CD8-positive, alpha-beta T cell (primary cell): ENCODE measurements at places on chromosomes 4 and X.
A peak's percentile ranks its signal among the peaks of the same experiment; 100 is the strongest.

- peak; percentile 64 for DNase-seq
Measured at GRCh38 chr4:87073199-87074120, 138.6 kb downstream of the AFF1 start.

- DNase-seq: no peak
Measured at GRCh38 chrX:40314070-40314469, 216.3 kb upstream of the BCOR start.

GRCh38 chr4:21775703-21776102 lies 172.9 kb downstream of the KCNIP4 start:
- DNase-seq: no peak

GRCh38 chrX:148504506-148504905 lies 4.1 kb downstream of the AFF2 start:
- no peak for DNase-seq

DNA sequence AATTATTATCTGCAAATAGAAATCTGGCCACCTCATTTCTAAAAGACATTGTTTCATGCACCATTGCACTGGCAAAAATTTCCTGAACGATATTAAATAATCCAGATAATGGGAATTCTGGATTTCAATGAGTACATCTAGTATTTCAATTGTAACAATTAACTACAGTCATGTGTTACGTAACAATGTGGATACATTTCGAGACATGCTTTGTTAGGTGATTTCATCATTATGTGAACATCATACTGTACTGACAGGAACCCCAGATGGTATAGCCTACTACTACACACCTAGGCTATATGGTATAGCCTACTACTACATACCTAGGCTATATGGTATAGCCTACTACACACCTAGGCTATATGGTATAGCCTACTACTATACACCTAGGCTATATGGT lies 14.8 kb downstream of the LAMTOR3 start:
- DNase-seq: no peak

- DNase-seq: no peak
Measured at GRCh38 chr4:57102050-57102624, 8.0 kb downstream of the IGFBP7 start.

DNA sequence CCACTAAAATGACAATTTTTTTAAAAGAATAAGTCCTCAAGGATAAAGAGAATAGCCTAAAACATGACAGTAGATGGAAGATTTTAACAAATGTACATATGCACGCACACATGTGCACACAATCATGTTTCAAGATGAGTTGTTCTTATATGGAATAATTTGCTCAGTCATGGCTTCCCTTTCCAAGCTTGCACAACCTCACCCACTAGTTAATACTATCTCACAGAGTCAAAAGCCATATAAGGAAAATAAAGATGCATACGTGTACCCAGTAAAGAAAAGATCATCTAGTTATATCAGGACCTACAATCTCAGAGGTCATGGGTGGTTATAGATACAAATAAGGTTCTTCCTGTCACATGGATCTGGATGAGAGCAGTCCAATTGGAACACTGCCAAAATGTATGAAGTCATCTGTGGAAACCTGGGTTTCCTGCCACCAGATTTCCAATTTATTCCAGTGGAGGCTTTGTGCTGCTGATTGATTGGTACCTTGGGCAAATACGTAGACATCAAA lies 56.1 kb downstream of the FAM13A start:
- no peak for DNase-seq

DNA sequence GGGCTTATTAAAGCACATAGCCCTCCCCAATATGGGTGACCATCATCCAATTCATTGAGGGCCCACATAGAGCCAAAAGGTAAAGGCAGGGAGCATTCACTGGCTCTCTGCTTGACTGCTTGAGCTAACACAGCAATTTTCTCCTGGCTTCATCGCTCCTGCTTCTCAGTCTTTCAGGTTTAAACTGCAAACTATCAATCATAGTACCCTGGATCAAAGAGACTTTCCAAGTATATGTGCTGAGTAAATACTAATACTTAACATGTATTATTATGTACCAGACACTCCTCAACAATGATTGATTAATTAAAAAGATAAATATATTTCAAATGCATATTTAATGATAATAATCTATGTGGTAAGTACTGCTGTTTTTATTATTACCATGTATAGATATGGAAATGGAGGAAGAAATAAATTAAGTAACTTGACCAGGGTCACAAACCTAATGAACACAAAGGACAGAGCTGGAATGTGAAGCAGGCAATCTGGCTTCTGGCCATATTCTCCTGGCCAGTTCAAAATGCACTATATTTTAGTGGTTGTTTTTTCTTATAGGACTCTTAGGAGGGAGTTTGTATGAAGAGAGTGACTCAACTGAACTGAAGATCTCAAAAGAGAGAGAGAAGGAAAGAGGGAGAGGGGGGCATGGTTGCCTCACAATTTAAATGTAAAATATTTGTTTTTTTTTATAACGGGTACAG lies 1197.3 kb downstream of the TECRL start:
- DNase-seq: no peak

GRCh38 chr4:25881193-25881592 lies 18.4 kb upstream of the SEL1L3 start:
- no peak for DNase-seq

DNA sequence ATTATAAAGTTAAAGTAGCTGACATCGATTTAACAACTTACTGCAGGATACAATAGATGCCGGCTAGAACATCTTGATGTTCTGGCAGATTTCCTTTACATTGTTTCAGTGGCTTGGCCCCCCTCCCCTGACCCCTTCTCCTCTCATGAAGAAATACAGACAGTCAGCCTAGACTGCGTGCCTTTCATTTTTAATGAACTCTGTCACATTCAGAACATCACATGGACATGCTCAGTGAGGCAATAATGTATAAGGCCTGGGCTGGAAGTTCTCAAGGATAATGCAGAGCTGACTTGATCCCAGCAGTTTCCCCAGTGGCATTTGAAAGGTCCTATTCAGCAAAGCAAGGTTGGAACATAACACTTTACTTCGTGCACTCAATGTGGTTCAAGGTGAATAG lies 239.2 kb downstream of the ANK2 start:
- DNase-seq: no peak
